ENCODE measurements at places on chromosomes 2 and 18.

DNA sequence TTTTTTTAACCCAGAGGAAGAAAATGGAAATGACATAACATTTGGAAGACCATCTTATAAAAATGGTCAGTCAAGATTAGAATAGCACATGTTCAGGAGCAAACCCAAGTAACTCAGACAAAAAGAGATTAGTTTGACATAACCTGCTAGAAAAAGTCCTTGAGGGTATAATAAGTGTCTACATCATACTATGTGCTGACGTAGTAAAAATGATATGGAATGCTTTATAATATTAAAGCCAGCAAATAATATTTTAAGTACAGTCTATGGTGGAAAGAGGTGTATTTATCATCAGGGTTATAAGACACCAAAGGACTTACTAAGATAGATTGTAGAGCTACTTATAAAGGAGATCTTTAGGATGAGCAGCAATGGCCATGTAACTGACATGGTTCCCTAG lies 169.0 kb downstream of the LTBP1 start:
- DNase-seq, result no peak

GRCh38 chr2:128489526-128490273 lies 171.0 kb upstream of the HS6ST1 start:
- no peak for DNase-seq

DNA sequence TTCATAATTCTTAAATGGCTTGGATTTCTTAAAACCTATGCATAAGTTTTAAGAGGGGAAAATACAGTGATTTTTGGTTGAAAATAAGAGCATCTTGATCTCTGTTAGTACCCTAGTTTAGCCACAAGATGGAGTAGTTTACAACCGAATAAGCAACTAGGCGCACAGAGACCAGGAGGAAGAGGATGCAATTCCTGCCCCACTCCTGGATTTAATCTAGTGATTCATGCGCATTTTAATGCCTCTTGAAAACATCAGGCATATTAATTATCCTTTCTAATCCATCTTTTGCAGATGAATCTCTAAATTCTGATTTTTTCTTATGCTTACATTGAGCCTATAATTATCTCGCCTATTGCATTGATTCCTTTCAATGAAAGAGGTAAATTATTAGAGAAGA lies 76.7 kb downstream of the MRPS9 start:
- DNase-seq, result peak; percentile 65

DNA sequence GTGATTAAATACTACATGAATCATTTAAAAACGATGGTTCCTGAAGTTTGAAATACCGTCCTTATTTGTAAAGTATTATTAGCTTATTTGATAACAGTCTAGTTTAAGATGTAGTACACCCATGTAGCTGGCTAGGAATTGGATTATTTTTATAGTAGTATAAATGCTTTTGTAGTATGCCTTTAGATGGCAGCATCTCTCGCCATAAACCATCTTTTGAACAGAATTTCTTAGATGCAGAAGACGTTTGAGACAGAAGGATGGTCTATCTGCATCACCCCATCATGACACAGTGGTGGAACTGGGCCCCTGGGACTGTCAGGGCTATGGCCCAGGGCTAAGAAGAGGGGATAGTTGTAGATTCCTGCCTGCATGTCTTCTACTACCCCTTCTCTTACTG lies 152.7 kb downstream of the WDSUB1 start:
- DNase-seq, result no peak

GRCh38 chr2:149180226-149180875 lies 141.9 kb downstream of the LYPD6B start:
- DNase-seq, result no peak

DNA sequence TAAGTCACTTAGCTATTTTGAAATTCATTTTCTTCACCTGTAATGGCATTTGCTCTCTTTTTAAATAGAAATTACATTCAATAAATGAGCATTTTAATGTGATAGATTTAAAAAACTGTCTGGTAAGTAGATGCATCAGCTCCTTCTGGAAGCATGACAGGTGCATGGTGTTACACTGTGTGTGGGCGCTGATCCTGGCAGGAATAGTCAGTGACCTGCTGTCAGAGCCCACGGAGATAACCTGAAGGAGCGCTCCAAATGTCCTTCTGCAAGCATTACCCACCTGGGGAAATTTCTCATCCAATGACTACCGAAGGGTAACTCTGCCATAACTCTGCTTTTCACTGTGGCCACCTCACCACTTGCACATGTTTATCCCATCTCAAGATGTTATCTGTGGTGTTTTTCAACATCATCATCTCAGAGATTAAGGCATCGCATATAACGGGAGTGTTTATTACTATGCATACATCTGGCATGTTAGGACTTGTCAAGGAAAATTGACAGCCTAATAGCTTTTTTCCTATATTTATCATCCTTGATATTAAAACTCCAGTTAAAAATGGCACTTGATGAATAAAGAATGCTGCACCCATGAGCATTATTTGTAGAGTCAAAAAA lies 637.3 kb downstream of the ERBB4 start:
- no peak for DNase-seq

- no peak for DNase-seq
These were observed 72.5 kb upstream of the NYAP2 start for GRCh38 chr2:225326969-225327368.

DNA sequence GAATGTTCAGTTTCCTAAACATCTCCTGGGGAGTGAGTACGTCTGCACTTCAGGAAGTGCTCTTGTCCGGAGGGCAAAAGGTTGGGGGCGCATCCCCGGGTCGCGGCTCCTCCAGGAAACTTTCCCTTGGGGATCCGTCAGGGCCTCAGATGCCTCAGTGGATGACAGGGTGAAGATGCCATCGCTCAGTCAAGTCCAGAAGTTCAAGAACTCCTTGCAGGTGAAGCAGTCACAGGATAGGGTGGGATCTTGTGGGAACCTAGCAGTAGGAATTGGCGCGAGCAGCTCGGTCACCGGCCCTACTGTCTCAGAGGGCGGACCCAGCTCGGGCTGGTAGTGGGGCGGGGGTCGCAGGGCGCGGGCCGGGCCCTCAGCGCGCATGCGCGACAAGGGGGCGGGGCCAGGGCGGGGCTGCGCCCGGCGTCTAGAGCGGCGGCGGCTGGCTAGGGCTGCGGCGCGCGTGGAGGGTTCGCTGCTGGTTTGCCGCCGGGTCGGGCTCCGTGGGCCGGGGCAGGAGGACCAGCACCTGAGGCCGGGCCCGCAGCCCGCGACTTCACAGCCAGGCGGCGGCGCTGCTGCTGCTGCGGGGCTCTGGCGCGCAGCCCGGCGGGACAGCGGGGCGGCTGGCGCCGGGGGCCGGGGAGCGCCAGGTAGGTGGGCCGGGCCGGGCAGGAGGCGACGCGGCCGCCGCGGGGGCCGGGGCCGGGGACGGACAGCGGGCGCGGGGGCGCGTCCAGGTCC lies at the start of gene INPP4A:
TSS of gene INPP4A (plus strand) at position 423 of the 741 bp plus-strand sequence. CDS start 75,191 bp downstream, outside the sequence.
- peak; percentile 47 for DNase-seq

DNA sequence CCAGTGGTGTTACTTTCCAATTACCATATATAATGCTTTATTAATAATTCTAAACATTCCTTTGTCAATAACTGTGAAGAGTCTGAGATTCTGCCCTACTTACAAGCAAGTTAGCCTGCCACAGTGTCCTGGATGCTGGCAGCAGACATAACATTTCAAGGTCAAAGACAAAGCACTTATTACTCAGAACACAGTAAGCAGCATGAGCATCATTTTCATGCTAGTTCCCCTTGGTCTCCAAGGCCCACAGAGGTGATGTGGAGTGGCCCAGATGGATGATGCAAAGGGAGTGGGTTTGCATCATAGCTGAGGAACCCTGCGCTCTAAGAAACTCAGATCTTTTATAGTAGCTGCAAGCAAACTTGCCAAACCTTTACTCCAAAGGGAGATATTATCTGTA lies 349.7 kb downstream of the ZEB2 start:
- DNase-seq, result no peak

GRCh38 chr2:68921646-68922045 lies 31.0 kb downstream of the GKN2 start:
- no peak for DNase-seq

DNA sequence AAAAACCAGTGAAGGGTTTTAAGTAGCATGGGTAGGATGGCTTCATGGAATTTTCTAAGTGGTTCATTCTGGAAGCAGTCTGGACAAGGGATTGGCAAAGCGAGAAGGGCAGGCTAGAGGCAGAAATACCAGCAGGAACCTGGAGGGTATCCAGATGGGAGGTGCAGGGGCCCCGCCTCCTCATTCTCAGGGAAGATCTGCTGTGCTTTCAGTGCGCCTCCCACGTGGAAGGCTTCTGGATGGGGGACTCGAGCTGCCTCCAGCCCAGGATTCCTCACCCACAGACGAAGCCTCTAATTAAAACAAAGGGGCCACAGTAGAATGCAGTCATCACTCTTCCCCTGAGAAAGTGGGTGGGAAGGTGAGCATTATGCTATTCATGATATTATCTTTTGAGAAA lies 79.8 kb downstream of the VSNL1 start:
- no peak for DNase-seq

DNA sequence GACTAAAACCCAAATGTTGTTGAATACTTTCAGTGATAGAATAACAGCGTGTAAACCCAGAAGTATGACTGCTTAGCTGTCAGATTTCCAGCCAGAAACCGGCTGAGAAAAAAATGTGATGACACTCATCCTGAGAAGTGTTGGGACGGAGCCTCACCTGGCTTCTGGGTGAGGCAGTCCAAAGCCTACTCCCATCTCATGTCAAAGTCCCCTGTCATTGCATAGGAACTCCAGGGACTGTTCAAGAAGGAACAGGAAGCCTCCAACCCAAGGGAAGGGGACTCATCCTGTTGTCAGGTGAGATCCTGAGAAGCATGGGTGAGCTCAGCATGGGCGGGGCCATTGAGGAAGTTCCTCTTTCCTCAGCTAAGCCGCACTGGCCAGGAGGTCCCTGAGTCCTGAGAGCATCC lies 11.3 kb upstream of the CHRNA1 start:
- no peak for DNase-seq

DNA sequence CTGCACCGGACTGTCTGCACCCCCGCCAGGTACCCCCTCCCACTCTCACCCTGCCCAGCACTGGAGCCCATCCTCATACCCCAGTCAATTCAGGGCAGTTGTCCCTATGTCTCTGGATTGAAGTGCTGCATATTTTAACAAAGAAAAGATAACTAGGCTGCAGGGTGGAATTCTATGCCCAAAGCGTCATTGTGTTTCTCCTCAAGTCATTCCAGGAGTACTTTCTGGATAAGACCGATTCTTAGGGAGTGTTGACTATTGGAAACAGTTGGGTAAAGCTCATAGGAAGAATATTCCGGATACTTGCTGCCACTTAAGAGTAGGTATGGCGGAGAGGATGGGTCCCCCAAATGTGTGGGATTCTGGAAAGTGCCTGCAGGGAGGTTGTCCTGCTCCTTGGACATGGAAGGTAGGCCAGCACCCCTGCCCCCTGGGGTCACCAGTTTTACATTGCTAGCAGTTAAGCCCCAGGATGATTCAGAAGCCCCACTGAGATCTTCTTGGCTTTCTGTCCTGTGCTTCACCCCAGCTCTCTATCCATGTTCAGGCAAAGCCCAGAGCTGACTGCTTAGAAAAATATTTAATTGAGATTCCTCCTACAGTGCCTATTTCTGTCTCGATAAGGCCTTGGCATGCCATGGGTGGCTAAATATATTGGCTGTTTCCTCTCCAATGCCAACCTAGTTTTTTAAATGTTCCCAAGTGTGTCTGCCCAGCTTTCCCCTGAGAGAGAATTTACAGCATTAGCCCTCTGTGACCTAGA lies 48.2 kb downstream of the RPL37A start:
- no peak for DNase-seq

DNA sequence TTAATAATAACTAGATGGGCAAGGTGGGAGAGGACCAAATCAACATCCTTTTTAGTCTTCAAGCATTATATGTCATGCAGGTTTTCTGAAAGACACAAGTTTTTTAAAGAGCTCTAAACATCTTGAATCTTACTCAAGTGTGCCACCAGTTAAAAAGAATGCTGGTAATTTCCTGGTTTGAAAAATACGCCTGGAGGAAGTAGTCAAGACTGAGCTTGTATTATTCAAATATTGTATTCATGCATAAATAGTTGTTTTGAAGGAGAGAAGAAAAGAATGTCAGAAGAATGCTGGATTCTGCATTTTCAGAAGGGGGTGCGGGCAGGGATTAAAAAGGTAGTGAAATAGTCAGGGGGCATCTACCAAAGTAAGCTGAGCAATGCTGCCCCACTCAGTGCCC lies 90.7 kb downstream of the WDPCP start:
- DNase-seq, result no peak

DNA sequence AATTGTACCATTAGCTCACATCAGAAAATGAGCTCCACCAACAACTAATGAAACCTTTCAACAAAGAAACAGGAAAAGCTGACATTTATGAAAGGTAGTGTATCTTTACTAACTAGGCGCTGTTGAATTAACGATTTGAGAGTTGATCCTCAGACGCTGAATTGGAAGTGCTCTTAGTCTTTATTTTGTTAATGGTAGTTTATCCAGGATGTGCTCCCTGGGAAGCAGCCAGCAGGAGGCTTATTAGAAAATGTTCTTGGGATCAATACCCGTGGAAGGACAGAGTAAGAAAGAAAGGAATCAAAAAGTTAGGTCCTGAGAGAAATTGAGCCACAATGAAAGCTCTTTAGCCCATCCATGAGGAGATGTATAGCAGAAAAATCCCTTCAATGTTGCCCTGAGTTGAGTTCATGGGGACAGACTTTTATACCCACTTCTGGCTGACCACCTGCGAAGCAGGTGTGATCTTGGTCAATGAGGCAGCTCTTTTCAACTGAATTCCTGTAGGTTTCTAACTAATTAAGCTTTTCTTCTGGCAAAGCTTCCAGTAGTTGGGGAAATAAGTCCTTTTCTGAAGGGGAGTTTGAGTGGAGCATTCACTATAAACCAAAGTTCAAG lies 492.6 kb upstream of the REG3G start:
- DNase-seq, result no peak

DNA sequence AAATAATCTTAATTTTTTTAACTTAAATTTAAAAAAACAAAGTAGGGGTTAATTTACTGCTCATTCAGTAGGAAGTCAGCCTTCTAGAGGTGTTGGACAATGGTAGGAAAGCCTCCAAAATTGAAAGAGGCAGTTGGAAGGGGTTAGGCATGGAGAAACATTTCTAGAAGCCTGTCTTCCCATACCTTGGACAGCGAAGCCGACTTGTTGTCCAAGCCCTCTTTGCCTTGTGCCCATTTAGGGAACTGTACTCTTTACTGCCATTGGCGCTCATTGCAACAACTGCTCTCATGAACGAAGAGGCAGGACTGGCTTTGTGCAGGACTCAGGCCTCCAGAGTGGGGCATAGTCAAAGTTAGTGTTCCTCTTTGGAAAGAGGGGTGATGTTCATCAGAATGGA lies 333.3 kb downstream of the HRH4 start:
- DNase-seq, result no peak

Data from RCC 7860 (cell line).